ENCODE measurements at places on chromosomes 5 and 9. TPM values are rescaled to one million over a fixed set of nuclear protein-coding genes. Genes with fewer than 3 reads are reported as not detected.

Gene IQGAP2
- total RNA-seq = 39.1 TPM

Gene PRDM9
- not detected for total RNA-seq

Gene CNTLN
- 0.40 TPM for total RNA-seq

Gene APBA1
- 0.07 TPM for total RNA-seq

Gene IL7R
- 136 TPM for total RNA-seq

Gene ZBTB34
- 4.7 TPM for total RNA-seq

Gene EXOSC2
- 82.5 TPM for total RNA-seq

Gene SLC36A1
- total RNA-seq = 3.5 TPM

Gene PAEP
- not detected for total RNA-seq

DNA sequence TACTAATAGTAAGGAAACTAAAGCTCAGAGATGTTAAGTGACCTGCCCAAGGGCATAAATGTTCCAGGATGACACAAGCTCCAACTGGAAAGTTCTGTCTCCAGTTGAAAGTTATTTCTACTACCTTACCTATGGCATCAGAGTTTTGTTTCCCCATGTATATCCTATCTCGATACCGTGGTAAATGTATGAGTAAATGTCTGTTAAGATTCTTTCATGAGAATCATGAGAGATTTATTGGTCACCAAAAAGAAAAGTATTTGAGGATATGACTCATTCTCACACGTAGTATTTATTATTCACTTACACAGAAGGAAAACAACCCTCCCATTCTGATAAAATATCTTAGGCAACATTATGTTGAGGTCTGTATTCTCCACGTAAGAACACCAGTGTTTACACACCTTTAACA, 11.1 kb upstream of the SHOC1 start:
- H3K27ac ChIP-seq = peak overlapping the region; percentile 72
- no peaks in the 10 kb centered on the region for H3K36me3 ChIP-seq
- no peak overlapping the region for H3K4me3 ChIP-seq
- peaks cover 35% of the 10 kb centered on the region for H3K4me1 ChIP-seq

- DNase-seq = peak; percentile 67
- peak overlapping the region; percentile 85 for H3K27ac ChIP-seq
- peaks cover 24% of the 10 kb centered on the region for H3K36me3 ChIP-seq
- H3K4me1 ChIP-seq = peaks cover 28% of the 10 kb centered on the region
- H3K27me3 ChIP-seq = peaks cover 1% of the 10 kb centered on the region
- peak overlapping the region; percentile 71 for H3K4me3 ChIP-seq
These were observed 22.2 kb downstream of the AHRR start for GRCh38 chr5:343461-344401.

- H3K4me3 ChIP-seq = no peak overlapping the region
- H3K4me1 ChIP-seq = peaks cover 47% of the 10 kb centered on the region
- no peaks in the 10 kb centered on the region for H3K27me3 ChIP-seq
- no peak for DNase-seq
- H3K36me3 ChIP-seq = peaks cover 66% of the 10 kb centered on the region
These were observed 8.8 kb downstream of the NAA35 start for GRCh38 chr9:85949586-85950335.

DNA sequence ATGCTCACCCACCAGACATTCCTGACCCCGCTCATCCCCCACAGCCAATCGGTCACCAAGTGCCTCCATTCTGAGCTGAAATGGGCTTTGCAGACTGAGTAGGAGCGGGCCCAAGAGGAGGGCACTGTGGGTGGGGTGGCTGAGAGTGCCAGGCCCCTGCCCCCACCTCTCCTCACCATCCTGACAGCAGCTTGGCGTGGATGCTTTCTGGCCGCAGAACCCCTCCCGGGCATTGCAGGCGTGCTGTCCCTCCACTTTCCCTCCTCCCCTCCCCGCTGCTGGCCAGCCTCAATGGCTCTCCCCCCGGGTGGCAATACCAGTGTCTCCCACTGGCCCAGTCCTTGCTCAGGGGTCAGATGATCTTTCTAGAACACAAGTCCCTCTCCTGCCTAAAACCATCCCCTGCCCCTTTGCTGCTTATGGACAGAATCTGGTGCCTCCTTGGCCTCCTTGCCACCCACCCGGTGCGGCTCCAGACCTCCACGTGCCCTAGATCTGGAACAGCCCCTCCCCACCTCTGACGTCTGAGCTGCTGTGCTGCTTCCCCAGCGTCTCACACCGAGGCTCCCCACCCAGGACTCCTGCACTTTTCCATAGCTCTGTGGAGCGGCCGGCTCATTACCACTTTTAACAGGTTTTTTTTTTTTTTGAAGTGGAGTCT, 6.1 kb downstream of the FLT4 start:
- no peaks in the 10 kb centered on the region for H3K36me3 ChIP-seq
- H3K4me1 ChIP-seq = peaks cover 1% of the 10 kb centered on the region
- H3K4me3 ChIP-seq = no peak overlapping the region
- DNase-seq = no peak

GRCh38 chr5:152532714-152533113, 127.6 kb upstream of the NMUR2 start:
- no peaks in the 10 kb centered on the region for H3K36me3 ChIP-seq
- H3K4me3 ChIP-seq = no peak overlapping the region
- peaks cover 3% of the 10 kb centered on the region for H3K27me3 ChIP-seq
- peaks cover 4% of the 10 kb centered on the region for H3K4me1 ChIP-seq
- H3K27ac ChIP-seq = no peak overlapping the region
- no peak for DNase-seq

DNA sequence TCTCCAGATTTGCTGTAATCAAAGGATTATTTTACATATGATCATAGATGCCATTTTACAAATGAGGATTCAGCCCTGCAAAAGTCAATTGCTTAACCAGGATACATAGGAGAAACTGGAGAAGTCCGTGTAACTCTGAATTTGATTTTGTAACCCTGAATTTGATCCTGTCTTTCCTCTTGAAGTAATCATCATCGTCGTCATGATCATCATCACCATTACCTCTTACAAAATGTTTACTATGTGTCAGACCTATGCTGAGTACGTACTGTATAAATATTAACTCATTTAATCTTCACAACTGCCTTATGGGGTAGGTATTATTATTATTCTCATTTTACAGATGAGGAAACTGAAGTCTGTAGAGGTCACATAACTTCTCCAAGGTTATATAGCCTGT, 271.5 kb downstream of the DOCK8 start:
- no peaks in the 10 kb centered on the region for H3K36me3 ChIP-seq
- no peak overlapping the region for H3K4me3 ChIP-seq
- H3K4me1 ChIP-seq = no peaks in the 10 kb centered on the region
- H3K27me3 ChIP-seq = no peaks in the 10 kb centered on the region

- no peaks in the 10 kb centered on the region for H3K27me3 ChIP-seq
- no peaks in the 10 kb centered on the region for H3K36me3 ChIP-seq
- H3K4me1 ChIP-seq = no peaks in the 10 kb centered on the region
- no peak for DNase-seq
These were observed 436.0 kb downstream of the CETN3 start for GRCh38 chr5:89973516-89973915.

DNA sequence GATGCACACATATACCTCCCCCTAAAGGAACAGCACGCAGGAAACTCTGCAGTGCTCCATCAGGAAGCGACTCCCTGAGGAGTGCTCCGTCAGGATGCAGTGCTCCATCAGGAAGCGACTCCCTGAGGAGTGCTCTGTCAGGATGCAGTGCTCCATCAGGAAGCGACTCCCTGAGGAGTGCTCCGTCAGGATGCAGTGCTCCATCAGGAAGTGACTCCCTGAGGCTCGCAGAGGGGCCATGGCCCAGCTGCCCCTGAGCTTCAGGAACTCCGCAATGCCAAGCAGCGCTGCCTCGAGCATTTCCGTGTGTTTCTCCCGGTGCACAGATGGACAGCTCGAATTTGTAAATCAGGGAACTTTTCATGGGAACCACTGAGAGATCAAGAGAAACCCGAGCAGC, 88.1 kb downstream of the PAX5 start:
- H3K4me1 ChIP-seq = no peaks in the 10 kb centered on the region
- H3K27ac ChIP-seq = no peak overlapping the region
- no peak for DNase-seq
- H3K36me3 ChIP-seq = no peaks in the 10 kb centered on the region
- no peak overlapping the region for H3K4me3 ChIP-seq
- H3K27me3 ChIP-seq = peaks cover 8% of the 10 kb centered on the region

DNA sequence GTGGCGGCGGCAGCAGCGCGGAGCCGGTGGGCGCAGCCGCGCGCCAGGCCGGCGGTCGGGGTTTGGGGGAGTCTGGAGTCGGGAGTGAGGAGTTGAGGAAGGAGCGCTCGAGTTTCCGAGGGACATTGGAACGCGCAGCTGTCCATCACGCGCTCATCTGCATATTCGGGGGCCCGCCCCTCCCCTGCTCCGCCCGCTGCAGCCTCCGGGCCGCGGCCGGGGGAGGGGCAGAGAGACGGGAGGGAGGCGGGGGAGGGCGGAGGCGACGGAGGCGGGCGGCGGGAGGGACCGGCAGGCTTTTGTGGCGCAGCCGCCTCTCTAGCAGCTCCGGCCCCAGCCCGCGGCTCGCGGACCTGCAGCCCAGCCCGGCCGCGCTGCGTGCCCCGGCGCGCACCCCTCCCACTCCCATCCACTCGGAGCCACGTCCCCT, at the start of gene IRX2:
Gene IRX2 (minus strand): TSS at position 86 of the 430 bp plus-strand sequence. CDS start 264 bp downstream, outside the sequence.
- peaks cover 57% of the 10 kb centered on the region for H3K27me3 ChIP-seq
- H3K4me3 ChIP-seq = no peak within 1 kb of the TSS
- DNase-seq = no peak
- peaks cover 21% of the 10 kb centered on the region for H3K4me1 ChIP-seq
- no peak within 1 kb of the TSS for H3K27ac ChIP-seq

DNA sequence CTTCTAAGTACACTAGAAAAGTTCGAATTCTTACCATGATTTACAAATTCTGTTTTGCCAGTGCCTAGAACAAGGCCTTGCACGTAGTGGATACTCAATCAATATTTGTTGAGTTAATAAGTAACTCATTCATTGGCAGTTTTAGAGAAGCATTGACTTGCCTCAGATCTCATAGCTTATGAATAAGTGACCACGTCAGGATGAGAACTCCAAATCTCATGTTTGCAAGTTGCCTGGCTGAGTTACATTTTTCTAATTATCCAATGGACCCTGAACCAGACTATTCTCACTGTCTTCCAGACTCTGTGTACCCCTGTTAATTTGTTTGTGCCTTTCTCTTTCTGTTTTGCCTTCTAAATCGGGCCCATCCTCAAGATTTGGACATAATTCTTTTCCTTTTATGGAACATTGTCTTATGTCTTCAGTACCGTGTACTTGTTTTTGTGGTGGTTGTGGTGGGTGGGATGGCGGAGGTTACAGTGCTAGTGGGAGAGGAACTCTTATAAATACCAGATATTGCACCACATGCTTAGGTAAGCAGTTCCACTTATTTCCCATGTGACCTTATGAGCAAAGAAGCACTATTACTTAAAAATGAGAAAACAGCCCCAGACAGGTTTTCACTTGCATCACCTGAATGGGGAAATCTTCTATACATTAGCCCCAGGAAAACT, 96.3 kb downstream of the UNC13B start:
- H3K27ac ChIP-seq = no peak overlapping the region
- H3K4me1 ChIP-seq = no peaks in the 10 kb centered on the region
- no peaks in the 10 kb centered on the region for H3K27me3 ChIP-seq
- H3K4me3 ChIP-seq = no peak overlapping the region

GRCh38 chr9:33186457-33187168, 19.5 kb upstream of the B4GALT1 start:
- no peaks in the 10 kb centered on the region for H3K36me3 ChIP-seq
- DNase-seq = no peak
- no peak overlapping the region for H3K4me3 ChIP-seq
- H3K4me1 ChIP-seq = no peaks in the 10 kb centered on the region
